ENCODE measurements at places on chromosomes 6 and 20.
A peak's percentile ranks its signal among the peaks of the same experiment; 100 is the strongest.

DNA sequence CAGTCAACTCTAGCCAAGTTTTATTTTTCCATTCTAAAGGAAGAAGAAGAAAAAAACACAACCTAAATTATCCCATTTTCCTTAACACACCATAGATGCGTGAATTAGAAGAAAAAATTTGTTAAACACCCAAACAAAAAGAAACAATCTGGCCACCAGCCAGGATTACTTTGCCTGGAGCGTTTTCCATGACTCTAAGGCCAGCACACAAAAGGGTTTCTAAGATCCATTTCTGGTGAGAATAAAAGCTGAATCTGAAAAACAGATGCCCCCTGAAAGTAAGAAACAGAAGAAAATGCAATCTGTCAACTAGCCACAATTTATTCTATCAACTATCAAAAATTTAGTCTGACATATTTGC is 267.2 kb upstream of the SULF2 start:
- no peak for DNase-seq

DNA sequence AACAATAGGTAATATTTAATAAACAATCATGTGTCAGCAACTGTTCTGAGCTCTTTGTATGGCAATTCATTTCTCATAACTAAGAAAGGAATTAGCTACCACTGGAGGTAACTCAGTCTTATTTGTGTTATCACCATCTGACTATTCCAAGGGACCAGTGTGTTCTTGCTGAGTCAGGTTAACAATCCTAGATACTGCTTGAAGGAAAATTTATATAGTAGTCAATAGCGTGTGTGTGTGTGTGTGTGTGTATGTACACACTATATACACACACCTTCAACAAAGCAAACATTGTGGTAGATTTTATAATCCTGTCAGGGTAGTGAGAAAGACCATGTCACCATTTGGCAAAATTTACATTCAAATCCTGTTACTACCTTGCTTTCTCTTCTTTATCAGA is 45.8 kb upstream of the SMIM8 start:
- no peak for DNase-seq

GRCh38 chr6:149754548-149754947 is 5.0 kb downstream of the PCMT1 start:
- DNase-seq: no peak

DNA sequence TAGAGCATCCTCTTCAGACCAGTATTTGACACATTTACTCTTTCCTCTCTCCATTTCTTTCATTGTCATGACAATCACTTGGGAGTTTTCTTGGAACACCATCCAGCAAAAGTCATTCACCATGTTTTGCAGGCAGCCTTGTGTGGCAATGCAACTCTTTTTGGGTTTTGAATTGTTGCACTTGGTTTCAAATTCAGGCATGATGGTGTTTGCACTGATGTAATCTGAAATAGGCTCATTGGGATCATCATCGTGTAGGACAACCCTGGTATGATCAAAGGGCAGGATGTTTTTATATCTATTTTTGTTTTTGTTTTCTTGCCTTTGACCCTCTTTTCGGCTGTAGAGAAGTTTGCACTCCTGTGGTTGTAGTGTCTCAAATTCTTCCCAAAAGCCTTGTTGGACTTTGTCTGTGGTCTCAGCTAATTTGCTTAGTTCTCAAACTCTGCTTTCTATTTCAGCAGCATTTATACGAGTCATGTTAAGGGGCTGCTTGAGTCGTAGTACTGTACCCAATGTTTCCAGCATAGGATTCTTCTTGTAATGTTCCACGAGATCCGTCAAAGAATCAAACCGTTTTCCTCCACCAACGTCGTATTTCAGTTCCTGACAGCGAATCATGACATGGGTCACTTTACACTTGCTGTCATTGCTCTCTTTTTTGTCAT is 160.8 kb upstream of the TNFAIP3 start:
- DNase-seq: no peak

DNA sequence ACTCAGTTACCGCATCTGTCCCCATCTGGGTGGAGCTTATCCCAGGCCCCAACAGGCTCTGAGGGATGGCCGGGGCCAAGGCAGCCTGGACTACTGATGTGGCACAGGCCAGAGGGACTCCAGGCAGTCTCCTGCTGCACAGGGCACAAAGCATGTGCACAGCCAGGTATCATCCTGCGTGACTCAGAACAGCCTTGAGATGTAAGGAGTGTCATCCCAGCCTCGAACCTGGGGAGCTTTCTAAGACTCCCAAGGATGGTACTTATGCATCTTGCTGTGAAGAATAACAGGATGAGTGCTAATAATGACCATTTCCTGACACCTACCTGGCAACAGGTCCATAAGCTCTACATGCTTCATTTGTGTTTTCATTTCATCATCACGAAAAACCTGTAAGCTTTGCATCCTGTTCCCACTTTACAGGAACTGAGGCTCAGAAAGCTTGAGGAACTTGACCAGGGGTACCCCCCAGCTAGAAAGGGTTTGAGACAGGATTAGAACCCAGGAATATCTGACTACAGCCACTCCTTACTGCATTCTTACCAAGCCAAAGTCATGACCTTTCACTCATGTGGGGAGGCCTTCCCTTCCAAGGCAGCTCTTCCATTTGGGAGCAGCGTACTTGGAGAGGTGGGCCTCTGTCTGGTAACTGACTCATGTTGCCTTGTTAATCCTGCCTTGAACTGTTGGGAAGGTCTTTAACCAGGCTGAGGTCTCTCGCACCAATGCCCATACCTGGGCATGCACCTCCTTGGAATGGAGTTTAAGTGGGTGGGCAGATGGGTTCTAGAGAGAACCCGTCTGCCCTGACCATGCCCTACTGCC is 1.9 kb downstream of the TRIB3 start:
- no peak for DNase-seq

- DNase-seq: no peak
These were observed 96.8 kb downstream of the RIMS1 start for GRCh38 chr6:71983131-71983530.

DNA sequence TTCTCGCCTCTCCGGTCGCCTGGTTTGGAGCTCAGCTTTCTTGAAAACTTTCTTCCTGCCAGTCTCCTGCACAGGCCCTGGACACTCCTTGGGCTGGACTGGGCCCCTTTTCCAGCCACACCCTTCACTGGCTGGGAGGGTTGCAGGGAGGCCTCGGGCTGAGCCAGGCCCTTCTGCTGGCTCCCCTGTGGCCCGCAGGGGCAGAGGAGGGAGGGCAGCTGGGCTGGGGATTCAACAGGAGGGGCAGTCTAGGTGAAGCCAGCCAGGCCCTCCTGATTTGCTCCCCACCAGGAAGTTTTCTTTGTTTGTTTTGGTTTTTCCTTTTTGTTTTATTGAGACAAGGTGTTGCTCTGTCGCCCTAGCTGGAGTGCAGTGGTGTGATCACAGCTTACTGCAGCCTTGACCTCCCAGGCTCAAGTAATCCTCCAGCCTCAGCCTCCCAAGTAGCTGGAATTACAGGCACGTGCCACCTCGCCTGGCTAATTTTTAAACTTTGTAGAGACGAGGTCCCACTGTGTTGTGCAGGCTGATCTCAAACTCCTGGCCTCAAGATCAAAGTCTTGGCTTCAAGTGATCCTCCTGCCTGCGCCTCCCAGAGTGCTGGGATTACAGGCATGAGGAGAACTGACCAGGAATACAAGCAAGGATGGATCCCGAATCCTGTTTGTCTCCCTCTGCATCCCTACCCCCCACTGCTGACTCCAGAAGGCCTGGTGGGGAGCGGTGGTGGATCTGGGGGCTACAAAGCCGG is 23.5 kb upstream of the CDH22 start:
- no peak for DNase-seq

GRCh38 chr6:46284475-46284874 is 113.7 kb upstream of the ENPP5 start:
- DNase-seq: no peak

- peak; percentile 85 for DNase-seq
These were observed 320.5 kb downstream of the MMUT start for GRCh38 chr6:49142421-49143151.

GRCh38 chr20:8408587-8409307 is 276.7 kb downstream of the PLCB1 start:
- no peak for DNase-seq

DNA sequence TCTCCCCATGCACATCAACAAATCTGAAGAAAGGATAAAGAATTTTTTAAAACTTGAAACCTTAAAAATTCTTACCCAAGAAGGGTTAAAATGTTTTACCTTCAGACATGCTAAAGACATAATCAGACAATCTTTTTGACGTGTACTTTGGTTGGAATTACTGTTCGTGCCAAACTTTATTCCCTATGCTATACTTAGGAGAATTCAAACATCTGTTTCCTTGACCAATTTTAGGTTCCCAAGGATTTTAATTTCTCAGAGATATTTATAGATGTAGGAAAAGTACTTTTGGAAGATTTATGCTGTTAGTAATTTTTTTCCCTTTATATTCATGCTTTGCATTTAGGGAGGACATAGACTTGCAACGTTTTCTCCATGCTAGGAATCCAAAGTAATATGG is 108.4 kb downstream of the AFG1L start:
- no peak for DNase-seq

GRCh38 chr20:16714751-16715150 is 15.1 kb upstream of the SNRPB2 start:
- DNase-seq: peak; percentile 2

GRCh38 chr6:168279403-168279935 is 40.1 kb downstream of the DACT2 start:
- no peak for DNase-seq

DNA sequence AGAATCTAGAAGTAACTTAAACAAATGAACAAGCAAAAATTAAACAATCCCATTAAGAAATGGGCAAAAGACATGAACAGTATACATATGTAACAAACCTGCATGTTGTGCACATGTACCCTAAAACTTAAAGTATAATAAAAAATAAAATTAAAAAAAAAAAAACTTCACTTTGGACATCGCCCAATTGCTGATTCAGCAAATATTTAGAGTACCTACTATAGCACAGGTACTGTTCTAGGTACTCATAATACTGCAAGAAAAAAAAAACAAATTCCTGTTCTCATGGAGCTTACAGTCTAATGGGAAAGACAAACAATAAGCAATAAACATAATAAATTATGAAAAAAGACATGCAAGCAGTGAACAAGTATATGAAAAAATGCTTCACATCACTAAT is 501.5 kb upstream of the HS3ST5 start:
- no peak for DNase-seq

DNA sequence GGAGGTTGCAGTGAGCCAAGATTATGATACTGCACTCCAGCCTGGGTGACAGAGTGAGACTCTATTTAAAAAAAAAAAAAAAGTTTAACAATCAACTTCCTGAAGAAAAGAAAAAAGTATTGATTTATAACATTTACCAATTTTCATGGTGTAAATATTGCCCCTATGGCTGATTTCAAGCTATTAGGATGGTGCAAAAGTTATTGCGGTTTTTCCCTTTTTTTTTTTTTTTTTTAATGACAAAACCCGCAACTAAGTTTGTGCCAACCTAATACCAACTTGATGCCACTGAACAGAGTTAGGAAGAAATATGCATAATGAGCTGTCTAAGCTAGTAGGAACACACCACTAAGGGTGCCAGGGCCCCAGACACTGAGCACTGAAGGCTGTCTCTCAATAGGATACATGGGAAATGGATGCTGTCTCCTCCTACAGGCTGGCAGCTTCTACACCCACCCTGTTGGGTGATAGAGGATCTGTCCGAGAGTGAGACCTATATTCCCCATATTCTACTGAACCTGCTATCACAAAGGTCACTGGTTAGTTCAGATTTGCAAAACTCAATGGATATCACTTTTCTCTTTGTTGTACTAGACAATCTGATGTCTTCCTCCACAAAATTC is 6.5 kb upstream of the PERP start:
- no peak for DNase-seq

GRCh38 chr6:100105138-100105537 is 111.1 kb upstream of the MCHR2 start:
- no peak for DNase-seq

DNA sequence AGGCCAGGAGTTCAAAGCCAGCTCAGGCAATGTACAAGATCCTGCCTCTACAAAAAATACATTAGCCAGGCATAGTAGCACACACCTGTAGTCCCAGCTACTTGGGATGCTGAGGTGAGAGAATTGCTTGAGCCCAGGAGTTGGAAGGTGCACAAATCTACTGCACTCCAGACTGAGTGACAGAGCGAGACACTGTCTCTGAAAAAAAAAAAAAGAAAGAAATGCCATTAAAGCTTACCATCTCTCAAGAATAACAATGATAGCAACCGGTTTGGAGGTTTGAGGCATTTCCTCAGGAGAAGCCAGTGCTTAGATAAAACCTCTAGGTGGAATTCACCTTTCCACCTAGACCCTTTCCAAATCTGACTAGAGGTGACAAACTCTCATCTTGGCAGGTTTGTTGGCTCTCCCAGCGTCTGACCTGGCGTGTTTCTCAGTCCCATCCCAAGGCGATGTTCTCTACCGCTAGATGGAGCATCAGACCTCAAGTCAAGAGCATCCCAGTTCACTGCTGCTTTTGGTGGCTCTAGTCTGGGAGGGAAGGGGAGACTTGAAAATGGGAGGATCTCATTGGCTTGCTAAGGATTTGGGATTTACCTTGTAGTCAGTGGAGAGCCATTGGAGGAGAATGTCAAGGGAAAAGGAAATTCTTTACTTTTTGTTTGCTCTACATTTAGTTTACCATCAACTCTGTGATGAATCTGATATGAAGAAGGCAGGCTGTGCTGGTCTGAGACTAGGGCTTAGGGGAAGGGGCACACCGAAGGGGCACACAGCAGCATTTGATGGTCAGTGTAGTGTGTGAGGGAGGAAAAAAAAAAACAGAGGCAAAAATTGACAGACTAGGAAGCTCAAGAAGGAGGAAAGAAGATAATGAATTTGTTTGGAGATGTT is 67.9 kb downstream of the NCOA7 start:
- peak; percentile 89 for DNase-seq

- DNase-seq: no peak
These were observed 220.7 kb upstream of the NOX3 start for GRCh38 chr6:155676346-155676745.

DNA sequence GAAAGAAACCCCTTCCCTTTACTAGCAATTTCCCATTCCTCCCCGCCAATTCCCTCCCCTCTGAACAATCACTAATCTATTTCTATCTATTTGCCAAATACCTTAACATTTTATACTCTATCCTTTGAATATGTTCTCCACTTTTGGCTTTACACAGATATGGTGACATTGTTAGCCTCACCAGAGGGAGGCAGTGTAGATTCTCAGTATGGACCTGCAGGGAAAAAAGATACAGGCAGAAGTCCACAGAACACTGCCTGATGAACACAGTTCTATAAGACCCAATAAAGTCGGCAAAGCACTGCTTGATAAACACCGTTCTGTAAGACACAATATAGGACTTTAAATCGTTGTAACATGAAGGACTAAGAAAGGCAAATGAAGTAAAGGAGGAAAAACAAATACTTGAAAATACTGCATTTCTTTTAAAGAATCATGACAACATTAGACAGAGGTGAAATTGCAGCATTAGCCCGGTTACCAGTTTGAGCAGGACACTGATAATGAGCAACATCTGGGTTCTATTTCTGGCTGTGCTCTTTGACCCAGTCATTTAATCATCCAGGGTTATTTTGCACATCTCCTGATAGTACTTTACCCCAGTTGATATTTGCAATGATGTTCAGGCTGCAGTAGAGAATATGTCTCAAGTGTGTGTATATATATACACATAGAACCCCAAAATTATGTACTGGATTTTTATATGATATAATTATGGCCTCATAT is 296.8 kb downstream of the UTRN start:
- DNase-seq: peak; percentile 71
